Fibroblast of skin of abdomen (primary cell): ENCODE measurements at places on chromosomes 6 and 20.

- no peak for DNase-seq
Measured at GRCh38 chr6:24931296-24931695, 4.5 kb downstream of the RIPOR2 start.

DNA sequence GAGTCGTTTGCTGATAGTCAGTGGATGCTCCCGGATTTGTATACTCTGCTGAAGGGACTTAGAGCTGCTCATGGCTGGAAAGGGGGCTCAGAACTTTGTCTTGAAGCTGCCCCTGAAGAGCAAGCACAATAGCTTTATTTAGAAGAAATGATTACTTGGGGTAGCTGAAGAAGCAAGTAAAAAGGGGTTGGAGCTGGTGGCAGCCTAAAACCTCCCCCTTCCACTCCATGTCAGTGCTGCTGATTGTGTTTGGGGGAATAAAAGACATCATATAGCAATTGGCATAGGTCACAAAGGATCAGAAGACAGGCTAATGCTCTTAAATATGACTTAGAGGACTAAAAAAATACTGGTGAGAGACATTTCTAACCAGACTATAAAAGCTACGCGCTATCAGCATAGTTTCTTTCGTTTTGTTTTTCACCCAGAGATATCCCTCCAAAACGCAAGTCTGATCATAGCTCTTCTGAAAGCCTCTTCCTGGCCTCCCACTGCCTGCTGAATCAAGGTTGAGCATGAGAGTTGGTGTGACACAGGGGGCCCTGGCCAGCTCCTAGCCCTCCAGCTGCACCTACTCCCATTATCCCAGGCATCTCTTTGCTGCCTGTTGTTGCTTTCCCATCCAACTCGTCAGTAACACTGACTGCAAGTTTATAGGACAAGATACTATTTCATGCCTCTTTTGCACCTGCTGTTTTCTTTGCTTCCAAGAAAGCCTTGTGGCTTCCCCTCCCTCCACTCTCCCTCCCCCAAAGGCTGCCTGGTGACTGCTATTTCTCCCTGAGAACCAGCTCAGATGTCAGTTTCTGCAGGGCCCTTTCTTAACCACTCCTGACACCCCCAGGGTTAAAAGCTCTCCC is 33.9 kb upstream of the SGK1 start:
- DNase-seq, result no peak

- no peak for DNase-seq
Measured at GRCh38 chr20:19593762-19594161, 164.3 kb upstream of the RIN2 start.

- DNase-seq, result no peak
Measured at GRCh38 chr20:11992426-11992825, 74.7 kb downstream of the BTBD3 start.

DNA sequence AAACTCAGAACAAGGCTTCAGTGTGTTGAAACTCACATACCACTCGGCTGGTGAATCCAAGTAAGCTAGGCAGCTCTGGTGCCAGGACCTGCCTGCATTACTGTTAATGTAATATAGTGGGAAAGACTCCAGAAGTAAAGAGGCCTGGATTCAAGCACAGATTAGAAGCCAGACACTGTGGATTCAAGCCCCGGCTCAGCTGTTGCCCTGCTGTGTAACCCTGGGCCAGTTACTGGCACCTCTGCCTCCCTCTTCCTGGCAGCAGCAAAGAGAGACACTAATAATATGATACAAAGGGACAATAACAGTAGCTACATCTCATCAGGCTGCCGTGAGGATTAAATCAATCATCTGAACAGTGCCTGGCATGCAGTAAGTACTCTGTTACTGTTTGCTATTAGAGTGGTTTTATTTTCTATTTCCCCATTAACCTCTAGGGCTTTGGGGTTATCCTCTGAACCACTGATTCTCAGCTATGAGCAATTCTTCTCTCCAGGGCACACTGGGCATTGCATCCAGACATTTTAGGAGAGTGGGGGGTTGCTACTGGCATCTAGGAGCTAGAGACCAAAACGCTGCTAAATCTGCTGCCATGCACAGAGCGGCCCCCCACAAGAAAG is 92.9 kb downstream of the ZMYND8 start:
- DNase-seq, result no peak

- no peak for DNase-seq
Measured at GRCh38 chr6:75497994-75498393, 4.4 kb upstream of the FILIP1 start.

GRCh38 chr6:10402648-10403311 is 12.1 kb downstream of the TFAP2A start:
- DNase-seq, result no peak

GRCh38 chr6:55450005-55450404 is 122.7 kb downstream of the GFRAL start:
- peak; percentile 49 for DNase-seq

DNA sequence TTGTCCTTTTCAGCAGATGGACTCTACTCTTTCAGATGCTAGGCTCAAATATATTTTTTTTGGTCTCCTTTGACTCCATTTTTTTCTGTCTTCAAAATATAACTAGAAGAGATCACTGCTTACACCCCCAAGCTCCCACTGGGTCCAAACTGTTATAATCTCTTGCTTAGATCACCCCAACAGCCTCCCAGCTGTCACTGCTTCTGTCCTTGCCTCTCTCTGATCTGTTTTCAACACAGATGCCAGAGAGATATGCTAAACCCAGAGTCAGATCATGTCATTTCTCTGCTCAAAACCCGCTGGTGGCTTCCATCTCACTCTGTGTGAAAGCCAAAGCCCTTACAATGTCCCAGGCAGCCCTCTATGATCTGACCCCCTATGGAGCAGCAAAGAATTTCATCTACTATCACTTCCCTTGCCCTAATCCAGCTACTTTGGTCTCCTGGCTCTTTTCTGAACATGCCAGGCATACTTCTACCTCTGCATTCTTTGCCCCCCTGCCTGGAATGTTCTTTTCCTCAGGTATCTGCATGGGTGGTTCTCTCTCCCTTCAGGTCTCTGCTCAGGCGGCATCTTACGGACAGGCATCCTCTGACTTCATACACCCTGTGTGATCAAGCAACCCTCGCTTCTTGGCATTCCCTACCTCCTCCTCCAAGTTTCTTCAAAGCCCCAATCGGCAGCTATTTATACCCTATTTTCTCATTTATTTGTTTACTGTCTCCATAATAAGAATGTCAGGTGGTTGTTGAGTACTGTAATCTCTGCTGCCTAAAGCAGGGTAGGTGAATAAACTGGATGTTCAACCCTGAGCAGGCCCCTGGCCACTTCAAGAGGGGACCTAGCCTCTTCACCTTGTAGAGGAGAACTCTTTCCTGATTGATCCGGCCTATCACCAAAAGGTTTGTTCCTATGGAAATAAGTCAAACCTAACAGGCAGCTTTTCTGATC is 43.6 kb upstream of the SLC4A11 start:
- DNase-seq, result no peak

DNA sequence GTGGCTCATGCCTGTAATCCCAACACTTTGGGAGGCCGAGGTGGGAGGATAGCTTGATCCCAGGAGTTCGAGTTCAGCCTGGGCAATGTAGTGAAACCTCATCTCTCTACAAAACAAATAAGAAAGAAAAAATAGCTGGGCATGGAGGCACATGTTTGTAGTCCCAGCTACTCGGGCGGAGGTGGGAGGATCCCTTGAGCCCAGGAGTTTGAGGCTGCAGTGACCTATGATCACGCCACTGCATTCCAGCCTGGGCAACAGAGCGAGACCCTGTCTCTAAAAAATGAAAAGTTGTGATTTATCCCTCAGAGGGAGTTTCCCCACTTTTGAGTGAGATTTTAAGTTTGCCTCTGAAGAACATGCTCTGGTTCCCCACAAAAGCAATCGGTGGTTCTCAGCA is 17.4 kb upstream of the BMP7 start:
- DNase-seq, result no peak

DNA sequence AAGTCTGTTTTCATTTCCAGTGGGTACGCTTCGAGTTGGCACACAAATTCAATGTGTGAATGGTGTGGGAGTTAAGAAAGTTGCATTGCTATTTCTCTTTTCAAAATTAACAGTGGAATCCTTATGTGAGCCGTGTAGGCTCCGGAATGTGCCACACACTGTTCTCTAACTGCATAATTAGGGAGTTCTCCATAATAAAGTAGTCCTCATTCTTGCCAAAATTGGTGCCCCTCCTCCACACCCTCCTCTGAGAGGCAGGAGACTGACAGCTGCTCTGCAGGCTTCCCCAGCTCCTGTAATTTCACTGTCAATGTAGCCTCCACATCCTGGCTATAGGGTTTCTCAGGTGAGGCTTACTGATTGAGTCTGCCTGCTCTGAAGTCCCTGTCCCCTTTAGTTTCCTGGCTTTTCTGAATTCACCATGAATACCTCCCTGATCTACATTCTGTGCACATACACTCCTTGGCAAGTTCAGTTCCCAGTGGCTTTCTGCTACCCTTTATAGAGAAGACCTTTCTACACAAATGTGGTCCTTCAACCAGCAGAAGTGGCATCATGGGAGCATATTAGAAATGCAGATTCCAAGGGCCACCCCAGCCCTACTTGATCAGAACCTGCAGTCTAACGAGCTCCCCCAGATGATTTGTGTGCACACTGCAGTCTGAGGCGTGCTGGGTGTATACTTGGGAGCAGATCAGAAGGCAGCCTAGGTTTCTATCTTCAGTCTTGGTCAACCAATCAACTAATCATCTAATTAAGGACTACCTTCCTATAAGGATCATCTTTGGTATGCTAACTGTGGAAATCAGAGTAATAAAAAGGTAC is 19.9 kb upstream of the CCN6 start:
- no peak for DNase-seq

DNA sequence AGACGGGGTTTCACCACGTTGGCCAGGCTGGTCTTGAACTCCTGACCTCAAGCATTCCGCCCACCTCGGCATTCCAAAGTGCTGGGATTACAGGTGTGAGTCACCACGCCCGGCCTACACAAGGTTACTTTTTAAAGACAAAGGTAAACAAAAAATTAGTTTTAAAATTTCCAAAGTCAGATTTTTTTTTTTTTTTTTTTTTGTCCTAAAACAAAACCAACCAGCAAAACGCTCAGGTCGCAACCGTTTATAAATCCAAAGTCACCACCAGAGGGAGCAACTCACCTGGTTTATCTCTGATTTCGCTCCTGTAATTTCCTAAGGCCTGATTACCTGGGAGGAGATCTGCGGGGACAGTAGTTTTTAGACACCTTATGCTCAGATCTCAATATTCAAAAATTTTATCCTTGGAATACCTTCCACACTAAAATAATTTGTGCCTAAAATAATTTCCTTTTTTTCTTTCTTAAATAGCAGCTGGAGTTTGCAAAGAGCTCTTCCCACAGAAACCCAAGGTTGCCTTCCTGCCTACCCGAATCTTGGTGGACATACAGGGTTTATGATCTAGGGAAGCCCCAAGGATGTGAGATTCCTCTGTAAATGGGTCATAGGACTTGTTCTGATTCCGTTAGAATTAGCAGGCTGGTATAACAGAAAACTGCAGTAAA is 19.8 kb upstream of the TREM1 start:
- peak; percentile 32 for DNase-seq

- DNase-seq, result no peak
Measured at GRCh38 chr6:70933853-70934252, 23.0 kb downstream of the B3GAT2 start.

DNA sequence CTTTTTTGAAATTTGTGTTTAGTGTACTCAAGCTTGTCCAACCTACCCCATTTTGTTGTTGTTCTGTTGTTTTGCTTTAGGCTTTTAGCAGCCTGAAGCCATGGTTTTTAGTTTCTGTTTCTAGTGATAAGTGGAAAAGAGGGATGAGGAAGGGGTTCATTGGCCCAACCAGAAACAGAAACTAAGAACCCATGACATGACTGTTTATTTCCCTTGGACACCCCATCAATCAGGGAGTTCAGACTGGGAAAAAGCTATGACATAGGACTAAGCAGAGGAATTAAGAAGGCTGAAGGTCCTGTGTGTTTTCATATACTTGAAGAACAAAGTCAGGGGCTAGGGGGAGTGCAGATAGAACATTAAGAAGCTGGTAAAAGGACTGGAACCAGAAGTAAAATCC is 194.5 kb upstream of the THEMIS start:
- no peak for DNase-seq

DNA sequence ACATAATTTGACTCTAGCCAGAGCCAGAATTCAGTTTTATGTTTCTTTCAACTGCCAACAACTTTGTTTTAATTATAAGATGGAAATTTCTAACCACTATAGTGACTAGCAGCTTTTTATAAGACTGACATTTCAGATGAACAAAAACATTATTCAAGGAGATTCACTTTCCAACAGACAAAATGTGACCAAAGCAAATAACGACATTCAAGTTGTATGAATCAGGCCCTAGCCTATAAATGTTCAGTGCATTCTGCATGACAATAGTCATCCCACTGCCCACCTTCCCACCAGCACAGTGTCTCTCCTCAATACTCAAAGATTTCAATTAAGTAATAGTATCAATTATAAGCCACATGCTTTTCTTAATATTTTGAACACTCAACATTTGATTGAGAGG is 200.7 kb downstream of the KHDC1L start:
- peak; percentile 11 for DNase-seq

DNA sequence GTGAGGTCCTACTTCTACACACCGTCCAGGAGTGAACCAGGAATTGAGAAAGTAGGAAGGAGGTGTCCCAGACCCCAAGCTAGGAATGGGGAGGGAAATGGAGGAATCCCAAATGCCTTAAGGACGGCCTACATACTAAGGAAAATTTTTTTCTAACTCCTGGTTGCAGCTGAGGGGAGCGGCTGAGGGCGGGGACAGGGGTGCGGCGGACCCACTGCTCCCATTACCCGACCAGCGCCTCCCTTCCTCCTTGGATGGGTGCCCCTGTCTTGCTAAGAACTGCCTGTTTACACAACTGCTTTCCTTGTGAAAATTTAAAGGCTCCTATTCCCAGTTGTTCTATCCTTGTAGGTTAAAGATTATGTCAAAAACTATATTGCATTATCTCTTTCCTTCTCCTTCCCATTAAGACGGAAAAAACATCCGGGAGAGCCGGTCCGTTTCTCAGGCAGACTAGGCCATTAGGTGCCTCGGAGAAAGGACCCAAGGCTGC is 699 bp upstream of the HSPA1B start:
- peak; percentile 87 for DNase-seq

DNA sequence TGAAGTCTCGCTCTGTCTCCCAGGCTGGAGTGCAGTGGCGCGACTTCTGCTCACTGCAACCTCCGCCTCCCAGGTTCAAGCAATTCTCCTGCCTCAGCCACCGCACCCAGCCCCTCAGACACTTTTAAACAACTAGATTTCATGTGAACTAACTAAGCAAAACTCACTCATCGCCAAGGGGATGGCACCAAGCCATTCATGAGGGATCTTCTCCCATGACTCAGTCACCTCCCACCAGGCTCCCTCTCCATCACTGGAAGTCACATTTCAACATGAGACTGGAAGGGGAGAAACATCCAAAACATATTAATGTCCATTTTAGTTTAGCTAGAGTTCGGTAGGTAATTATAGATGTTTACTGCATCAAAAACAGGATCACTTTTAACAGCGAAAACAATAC is 95.9 kb upstream of the PRL start:
- peak; percentile 60 for DNase-seq

- DNase-seq, result no peak
Measured at GRCh38 chr20:56592817-56593216, 36.3 kb upstream of the TFAP2C start.

GRCh38 chr20:8005033-8005432 is 14.5 kb downstream of the TMX4 start:
- no peak for DNase-seq

GRCh38 chr20:57958050-57958420 is 248.2 kb upstream of the PMEPA1 start:
- no peak for DNase-seq
